ENCODE measurements at places on chromosomes 7 and 10.

DNA sequence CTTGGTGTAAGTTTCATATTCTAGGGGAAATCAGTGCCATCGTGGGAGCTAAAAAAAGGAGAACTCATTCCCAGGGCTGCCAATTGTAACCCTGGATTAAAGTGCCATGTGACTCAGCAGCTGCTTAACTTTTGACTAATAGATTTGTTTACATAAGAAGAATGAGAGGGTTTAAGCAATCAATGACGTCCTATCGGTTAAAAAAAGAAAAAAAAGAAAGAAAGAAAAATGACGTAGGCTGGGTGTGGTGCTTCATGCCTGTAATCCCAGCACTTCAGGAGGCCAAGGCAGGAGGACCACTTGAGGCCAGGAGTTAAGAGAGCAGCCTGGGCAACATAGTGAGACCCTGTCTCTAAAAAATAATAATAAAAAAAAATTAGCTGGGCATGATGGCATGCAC, 116.2 kb upstream of the AFAP1L2 start:
- DNase-seq = no peak

DNA sequence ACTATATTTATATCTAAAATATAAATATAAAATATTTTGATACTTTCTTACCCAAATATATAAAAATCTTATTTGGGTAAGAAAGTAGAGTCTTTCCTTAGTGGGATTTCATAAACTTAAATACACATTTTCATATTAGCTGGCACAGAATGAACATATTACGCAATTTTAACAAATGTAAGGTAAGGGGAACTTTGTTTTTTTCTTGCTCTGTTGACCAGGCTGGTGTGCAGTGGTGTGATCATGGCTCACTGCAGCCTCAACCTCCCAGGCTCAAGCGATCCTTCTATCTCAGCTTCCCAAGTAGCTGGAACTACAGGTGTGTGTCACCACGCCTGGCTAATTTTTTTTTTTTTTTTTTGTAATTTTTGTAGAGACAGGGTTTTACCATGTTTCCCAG, 18.3 kb downstream of the CYP26A1 start:
- no peak for DNase-seq

DNA sequence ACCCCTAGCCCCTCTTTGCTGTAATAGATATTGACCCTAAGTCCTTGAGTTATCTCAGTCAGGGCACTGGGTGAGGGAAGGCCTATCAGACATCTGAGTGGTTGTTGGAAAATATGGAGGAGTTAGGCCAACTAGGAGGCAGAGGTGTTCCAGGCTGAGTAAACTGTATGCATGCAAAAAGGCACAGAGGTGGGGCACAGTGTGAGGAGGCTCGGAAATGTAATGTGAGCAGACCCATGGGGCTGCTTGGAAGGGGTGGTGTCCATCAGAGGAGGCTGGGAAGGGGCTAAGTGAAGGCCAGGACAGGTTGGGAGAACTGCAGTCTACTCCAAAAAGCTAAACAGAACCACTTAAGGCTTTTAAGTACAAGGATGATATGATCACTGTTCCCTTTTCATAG, 323.2 kb upstream of the BMPER start:
- DNase-seq = no peak

GRCh38 chr7:117068511-117069145, 115.3 kb downstream of the ST7 start:
- DNase-seq = no peak

GRCh38 chr7:33300131-33300530, 170.8 kb downstream of the BBS9 start:
- DNase-seq = no peak

DNA sequence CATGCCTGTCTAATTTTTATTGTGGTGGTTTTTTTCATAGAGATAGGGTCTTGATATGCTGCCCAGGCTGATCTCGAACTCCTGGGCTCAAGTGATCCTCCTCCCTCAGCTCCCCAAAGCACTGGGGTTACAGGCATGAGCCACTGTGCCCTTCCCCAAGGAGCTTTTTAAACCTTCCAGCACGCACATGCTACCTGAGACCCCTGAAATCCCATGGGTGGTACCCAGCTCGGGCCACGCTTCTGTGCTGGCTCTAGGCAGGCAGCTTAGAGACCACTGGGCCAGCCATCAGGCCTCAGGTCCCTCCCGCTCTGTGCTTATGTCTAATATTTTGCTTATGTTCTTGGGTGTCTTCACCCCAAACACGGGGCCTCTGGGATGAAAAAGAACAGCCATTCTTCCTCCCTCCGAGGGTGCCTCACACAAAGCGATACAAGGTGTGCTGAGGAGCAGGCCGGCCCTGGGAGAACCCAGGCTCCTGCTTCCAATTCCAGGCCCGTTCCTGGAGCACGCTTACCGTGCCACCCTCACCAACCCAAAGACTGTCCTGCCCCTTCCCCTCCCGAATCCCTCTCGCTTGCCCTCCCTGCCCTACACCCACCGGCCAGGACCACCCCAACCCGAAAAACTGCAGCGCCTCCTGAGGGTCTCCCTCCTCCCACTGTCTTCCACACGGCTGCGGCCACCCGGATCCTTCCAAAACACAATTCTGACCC, 10.9 kb downstream of the SPOCK2 start:
- DNase-seq = no peak

DNA sequence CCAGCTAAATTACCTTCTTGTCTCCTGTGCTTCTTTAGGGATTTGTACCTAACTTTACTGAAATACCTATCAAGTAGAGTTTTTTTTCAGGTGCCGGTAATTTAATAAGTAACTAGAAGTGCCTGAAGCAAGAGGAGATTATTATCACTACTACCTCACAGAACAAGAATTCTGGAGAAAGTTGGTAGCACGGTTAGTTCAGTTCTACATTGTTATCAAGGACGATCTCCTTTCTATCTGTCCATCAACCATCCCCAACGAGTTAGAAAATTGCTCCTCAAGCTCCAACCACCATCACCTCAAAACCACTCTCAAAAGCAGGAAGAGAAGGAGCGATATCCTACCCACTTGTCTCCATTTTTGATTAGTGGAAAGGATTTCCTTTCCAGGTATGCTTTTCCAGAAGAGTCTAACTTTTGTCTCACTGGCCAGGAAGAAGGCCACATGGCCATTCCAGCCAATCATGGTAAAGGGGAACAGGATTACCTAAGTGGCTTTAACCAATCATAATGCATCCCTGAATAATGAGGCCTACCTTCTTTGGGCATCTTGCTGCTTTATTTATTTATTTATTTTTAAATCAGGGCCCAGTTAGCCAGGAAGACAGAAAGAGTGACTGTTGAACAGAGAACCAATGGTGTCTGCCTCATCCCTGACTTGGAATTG, 265.2 kb downstream of the SNX13 start:
- no peak for DNase-seq

- no peak for DNase-seq
These were observed 462 bp downstream of the KIAA1549 start for GRCh38 chr7:138980563-138981291.

DNA sequence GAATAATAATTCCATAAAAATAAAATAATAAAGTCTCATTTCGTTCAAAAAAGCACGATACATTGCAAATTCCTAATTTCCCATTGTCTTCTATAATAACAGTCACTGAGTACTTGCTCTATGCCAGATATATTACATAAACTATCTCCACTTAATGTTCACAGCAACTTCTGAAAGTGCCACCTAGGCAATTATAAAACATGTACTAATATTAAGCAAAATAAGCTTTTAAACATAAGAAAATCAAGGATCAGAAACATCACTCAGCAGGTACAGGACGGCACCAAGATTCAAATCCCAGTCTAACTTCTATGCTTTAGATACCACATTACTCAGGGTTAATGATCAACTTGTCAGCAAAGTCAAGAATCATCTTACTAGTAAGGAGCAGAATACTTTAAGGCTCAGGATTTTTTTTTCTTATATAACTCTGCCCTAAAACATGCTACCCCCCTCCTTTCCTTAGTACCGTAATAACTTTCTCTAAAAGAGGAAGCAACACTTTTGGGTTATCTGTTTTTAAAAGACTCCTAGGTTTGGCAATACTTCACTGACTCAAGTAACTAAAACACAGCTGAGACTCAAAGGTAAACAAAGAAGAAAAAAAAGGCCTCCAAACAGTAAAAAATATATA, 51.3 kb downstream of the USP6NL start:
- no peak for DNase-seq

DNA sequence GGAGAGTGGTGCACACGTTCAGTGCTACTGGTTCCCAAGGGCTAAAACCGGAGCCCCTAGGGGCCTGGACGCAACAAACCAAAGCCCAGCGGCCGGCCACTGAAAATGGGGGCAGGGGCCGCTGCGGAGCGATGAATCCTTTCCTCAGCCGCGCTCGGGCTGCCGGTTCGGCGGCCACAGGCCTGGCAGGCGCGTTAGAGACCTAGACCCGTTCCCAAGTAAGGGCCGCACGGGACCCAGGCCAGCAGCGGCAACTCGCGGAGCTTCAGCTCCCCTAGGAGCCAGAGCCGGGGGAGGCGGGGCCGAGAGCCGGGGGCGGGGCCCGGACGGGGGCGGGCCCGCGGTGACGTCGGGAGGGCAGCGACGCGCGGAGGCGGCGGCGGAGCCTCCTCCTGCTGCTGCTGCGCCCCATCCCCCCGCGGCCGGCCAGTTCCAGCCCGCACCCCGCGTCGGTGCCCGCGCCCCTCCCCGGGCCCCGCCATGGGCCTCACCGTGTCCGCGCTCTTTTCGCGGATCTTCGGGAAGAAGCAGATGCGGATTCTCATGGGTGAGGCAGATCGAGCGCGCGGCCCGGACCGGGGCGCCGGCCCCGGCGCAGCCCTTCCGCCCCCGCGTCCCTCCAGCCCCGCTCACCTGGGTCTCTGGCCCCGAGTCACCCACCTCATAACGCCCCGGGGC, at the start of gene ARF5:
Gene ARF5 (plus strand): TSS at position 393 of the 678 bp plus-strand sequence. CDS start 88 bp downstream, at position 481.
- DNase-seq = peak; percentile 92

- no peak for DNase-seq
These were observed 119.7 kb upstream of the FAM3C start for GRCh38 chr7:121515630-121516401.

- no peak for DNase-seq
These were observed 133.7 kb upstream of the SH2B2 start for GRCh38 chr7:102152672-102153598.

DNA sequence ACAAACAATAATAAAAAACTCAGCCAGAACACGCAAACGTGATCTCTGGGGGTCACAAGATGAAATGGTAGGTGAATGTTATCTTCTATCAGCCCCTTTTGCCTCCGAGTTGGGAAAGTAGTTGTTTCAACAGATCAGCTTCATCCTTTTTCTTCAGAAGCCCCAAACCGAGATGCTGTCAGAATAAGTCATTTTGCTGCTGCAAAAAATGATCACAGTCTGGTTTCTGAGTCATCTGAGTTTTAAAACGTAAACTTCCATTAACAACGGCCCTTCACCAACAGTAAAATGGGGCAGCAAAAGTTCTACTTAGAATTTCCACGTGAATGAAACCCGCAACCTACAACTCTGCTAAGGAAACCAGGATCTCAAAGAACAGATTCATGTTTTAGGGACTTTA, 44.9 kb downstream of the JCAD start:
- no peak for DNase-seq

- DNase-seq = no peak
These were observed 7.8 kb downstream of the C1GALT1 start for GRCh38 chr7:7190142-7190541.

GRCh38 chr7:17013204-17013603, 131.4 kb upstream of the AGR3 start:
- DNase-seq = no peak

GRCh38 chr7:29957521-29958310, 31.9 kb downstream of the SCRN1 start:
- no peak for DNase-seq

- no peak for DNase-seq
These were observed 88.0 kb upstream of the ZPBP start for GRCh38 chr7:50181081-50181480.

DNA sequence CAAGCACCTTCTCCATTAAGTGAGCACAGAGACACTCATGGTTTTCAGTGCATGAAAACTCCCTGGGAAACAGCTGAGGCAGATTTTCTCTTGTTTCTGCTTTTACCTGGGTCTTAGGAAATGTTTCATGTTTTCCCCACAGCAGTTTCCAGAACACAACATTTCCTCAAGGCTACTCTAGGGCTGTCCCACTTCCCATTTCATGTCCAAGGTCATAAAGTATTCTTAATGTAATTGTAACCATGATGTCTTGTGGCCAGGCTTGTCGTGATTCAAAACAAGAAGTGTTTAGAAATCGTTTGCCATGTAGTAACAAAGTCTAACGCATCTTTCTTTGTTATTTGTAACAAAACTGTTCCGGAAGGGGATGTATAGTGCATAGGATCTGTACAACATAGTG, 83.8 kb upstream of the NRP1 start:
- no peak for DNase-seq

- DNase-seq = no peak
These were observed 321.0 kb downstream of the PLXNA4 start for GRCh38 chr7:132255115-132255797.

DNA sequence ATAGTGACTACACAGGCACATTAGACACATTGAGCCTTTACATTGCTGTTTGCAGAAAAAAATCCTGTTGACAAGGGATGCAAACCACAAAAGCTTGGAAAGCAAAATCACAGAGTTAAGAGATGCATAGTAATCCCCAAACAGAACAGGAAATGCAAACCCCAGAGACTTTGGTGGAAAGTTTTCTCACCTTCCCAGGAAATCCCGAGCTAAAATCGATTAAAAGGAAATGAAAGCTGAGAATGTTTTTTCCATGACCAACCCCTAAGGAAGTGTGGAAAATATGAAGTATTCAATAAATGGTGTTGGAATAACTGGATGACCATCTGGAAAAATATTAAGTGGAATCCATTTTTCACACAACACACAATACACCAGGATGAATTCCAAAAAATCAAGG, 598.7 kb downstream of the GRID1 start:
- DNase-seq = no peak

GRCh38 chr10:62626817-62627216, 177.7 kb upstream of the ADO start:
- no peak for DNase-seq

DNA sequence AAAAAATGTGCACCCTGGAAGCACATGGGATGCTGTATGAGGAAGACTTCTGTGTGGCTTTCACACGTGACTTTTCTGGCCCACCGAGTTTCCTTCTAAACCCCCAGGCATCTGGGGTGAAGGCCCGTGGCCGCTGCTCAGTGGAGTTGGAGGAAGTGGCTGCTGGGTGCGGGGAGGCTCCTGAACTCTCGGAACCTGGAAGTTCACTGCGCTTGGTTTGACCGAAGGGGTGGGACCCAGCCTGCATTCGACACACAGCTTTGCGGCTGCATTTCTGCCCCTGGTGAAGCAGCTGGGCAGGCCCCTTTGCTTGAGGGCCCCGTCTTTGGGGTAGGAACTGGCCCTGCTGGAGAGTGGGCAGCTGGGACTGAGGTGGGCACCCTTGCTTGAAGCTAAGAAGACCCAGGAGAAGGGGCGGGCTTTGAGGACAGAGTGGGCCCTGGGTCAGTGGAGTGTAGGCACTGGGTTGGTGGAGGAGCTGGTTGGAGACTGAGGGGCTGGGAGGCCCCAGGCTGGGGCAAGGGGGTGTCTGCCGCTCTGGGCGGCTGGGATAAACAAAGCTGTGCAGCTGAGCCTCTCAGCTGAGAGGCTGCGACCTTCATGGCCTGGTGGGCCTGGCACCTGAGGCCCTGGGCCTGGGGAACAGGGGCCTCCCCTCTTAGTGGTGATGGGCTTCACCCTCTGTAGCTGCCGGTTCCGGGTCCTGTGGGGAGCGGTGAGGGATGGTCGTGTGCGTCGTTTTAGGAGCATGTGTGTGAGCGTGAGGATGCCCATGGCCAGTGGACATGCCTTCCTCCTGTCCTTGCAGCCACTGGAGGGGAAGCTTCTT, 78.0 kb downstream of the INPP5A start:
- no peak for DNase-seq

Measured in HEK293T (cell line).